Pulmonary artery endothelial cell (primary cell): ENCODE measurements at places on chromosomes 2 and 18. TPM values are rescaled to one million over a fixed set of nuclear protein-coding genes. Genes with fewer than 3 reads are reported as not detected.

The CAD gene
- total RNA-seq: 62.4 and 62.8 TPM in 2 replicates

The OST4 gene
- 360 and 398 TPM in 2 replicates for total RNA-seq

GRCh38 chr2:237591141-237591881 is 777 bp upstream of the RAB17 start:
- DNase-seq: no peak

GRCh38 chr2:224331698-224332097 is 70.2 kb downstream of the FAM124B start:
- no peak for DNase-seq

DNA sequence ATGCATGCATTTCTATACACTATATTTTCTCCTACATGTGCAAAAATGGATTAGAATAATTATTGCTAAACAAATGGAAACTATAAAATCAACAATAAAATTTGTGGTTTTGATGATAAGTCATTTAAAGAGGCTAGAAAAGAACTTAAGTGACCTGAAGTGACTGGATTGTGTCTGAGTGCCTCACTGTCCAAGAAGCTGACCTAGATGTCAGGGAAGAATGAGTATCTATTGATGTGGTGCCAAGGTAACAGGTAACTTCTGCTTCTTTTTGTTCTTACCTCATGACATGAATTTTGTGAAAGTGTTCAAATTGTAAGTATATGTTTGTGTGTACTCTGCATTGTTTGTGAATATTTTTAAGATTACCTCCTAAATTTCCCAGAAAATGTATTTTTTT is 1623.9 kb upstream of the ACVR2A start:
- no peak for DNase-seq

The PRLH gene
- not detected in 2 replicates for total RNA-seq

The KCNJ3 gene
- total RNA-seq: not detected in 2 replicates

DNA sequence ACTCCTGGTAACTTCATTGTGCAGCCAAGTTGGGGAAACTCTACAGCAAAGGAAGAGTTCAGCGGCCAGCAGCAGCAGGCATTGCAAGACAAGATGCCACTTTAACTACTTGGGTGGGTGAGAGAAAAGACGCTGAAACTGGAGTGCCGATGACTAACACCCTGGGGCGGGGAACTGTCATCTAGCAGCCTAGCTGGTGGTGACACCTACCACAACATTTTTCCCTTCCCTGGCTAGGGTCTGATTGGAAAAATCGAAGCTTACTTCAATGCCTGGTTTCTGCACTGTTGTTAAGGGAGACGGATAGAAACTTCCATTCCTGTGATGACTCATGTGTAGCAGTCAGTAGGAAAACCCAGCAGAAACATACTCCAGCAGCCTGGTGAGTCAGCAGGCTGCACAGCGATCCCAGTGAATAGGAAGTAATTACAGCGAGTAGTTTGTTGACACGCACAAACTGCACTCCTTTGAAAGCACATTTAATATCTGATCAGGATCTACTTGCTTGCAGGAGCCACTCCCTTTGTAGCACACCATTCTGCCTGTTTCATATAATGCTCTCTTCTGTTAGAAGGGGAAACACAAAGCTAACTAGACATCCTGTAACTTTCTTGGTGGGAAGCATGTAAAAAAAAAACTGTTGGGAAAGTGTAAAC is 62.1 kb upstream of the MAPRE2 start:
- DNase-seq: peak; percentile 95

DNA sequence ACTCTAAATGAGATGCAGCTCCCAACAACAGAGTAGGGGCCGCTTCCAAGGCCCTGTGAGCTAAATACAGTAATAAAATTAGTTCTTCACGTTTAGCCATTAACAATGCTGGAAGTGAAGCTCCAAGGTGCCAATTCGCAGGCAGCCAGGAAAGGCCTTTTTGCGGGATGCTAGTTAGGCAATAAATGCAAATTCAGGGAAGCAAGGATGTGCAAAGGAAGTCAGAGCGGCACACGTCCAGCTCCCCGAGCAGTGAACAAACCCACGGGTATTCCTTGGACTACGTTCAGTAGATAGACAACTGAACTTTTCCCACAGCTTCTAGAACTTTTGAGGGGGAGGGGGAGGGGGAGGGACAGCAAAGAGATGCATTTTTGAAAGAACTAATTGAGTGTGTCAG is 6.9 kb downstream of the ZNF516 start:
- no peak for DNase-seq

- no peak for DNase-seq
These were observed 3.0 kb downstream of the DPP4 start for GRCh38 chr2:162071001-162071400.

GRCh38 chr18:53556450-53556849 is 668.0 kb downstream of the MBD2 start:
- DNase-seq: no peak

The UBE2E3 gene
- total RNA-seq: 52.7 and 55.1 TPM in 2 replicates

DNA sequence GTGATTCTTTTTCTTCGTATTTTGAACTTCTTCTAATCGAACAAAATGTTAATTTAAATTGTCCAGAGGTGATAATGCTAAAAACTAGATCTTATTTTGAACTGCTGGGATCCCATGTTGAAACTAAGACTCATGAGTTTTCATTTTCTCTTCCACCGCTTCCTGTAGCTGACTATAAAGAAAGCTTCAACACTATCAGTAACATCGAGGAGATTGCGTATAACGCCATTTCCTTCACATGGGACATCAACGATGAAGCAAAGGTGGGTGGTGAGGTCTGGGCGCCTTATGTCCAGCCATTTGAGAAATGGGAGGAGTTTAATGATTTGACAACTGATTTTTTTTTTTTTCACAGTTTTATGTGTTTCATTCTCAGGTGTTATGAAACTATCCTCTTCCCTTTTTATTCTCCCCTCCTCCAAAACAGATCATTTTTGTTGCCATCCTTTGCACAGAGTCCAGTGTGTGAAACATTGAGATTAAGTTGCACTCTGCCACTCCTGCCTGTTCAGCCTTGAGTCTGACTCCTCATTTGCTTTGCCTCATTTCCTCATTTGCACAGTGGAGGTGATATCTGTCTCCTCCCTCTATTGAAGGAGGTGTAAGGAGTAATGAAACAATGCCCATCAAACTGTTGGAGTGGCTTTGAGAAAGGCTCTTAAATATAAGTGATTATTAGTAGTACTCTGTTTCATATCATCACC is 13.8 kb downstream of the GRHL1 start:
- DNase-seq: no peak

The TEX44 gene
- not detected in 2 replicates for total RNA-seq

DNA sequence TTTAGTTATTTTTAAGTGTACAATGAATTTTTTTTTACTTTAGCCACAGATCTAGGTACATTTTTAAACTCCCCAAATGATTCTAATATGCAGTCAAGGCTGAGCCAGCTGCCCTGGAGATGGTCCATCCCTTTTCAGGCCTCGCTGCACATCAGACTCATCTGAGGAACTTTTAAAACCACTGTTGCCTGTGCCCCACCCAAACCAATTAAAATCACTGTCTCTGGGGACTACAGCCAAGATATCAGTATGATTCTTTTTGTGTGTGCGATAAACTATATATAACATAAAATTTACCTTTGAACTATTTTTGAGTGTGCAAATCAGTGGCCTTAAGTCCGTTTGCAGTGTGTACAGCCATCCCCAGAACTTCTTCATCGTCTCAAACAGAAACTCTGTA is 9.1 kb upstream of the MALT1 start:
- no peak for DNase-seq

GRCh38 chr2:88764850-88765153 is 73.3 kb downstream of the RPIA start:
- no peak for DNase-seq

DNA sequence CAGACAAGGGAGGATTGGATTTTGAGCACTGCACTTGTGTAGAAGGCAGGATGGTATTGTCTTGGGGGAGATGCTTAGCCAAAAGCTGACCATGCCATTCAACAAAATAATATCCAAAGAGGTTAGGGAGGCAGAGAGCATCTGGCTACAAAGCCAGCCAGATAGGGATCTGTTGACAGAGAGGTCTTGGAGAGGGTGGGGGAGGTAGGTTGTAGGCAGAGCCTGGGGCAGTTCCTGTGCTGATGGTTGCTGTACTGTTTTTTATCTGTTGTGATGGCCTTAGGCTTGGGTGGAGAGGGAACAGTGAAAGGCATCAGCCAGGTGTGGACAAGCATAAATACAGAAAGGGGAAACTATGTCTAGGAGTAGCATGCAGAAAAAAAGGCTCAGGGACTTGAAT is 100.9 kb downstream of the AQP4 start:
- DNase-seq: no peak

- no peak for DNase-seq
These were observed 26.2 kb upstream of the SNORC start for GRCh38 chr2:232843834-232844233.

- no peak for DNase-seq
These were observed 60.0 kb downstream of the RNF144A start for GRCh38 chr2:6977113-6977741.

- no peak for DNase-seq
These were observed 158.7 kb downstream of the CLIP4 start for GRCh38 chr2:29273685-29274611.

The ITGB6 gene
- total RNA-seq: 0.07 TPM in 2 replicates

The ADRA2B gene
- not detected in 2 replicates for total RNA-seq

GRCh38 chr2:30287857-30288513 is 56.7 kb downstream of the LBH start:
- no peak for DNase-seq
